ENCODE measurements at places on chromosomes 12 and 14.
A peak's percentile ranks its signal among the peaks of the same experiment; 100 is the strongest.

DNA sequence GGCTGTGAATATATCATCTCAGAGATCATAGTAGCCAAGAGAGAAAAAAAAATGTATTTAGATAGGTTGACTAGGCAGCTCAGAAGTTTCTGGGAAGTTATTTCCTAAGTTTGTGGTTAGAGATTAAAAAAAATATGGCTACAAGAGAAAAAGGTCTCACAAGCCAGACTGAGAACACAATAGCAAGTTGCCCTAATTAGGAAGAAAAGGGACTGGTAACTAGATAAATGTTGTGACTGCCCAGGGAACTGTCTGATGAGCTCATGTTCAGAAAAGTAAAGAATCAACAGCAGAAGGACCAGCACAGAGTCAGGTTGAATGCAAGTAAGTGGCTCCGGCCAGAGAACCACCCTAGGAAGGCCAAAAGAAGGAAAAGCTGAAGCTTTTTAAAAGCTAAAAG is 256.6 kb downstream of the PRKD1 start:
- DNase-seq: no peak

- DNase-seq: no peak
These were observed 156.8 kb downstream of the SLC5A8 start for GRCh38 chr12:101053203-101053602.

DNA sequence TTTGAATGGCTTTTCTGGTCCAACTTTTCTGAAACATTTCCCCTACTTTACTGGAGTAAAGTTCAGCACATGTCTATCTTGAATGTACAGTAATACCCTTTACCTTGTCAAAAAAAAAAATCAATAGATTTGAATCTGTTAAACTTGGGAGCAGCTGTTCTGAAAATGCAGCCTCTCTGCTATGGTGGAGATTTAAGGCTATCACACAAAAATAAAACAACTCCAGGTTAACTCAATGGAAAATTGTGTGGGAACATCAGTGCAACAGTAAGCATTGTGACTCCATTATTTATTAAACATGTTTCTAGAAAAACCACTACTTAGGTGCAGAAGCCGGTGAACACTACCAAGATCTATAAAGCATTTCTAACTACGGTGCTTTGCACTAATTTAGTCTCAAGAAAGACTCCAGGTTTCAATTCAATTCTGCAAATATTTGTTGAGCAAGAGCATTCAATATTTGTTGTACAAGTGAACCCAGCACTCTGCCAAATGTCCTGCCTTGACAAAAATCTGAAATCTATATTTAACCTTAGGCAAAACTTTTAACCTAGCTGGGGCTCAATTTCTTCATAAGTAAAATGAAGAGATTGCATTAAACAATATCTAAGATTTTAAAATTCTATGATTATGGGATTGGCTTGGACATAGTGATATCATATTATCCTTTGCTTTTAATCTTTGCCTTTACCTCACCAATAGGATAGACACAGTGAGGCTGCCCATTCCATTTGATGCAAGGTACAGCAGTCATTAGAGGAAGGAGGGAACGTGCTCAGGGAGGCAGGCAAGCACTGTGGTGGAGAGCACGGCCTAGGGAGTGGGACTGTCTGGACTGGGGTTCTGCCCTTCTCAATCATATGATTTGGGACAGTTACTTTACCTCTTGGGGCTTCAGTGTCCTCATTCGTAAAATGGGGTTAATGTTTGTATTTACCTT is 155.2 kb downstream of the KITLG start:
- DNase-seq: no peak

DNA sequence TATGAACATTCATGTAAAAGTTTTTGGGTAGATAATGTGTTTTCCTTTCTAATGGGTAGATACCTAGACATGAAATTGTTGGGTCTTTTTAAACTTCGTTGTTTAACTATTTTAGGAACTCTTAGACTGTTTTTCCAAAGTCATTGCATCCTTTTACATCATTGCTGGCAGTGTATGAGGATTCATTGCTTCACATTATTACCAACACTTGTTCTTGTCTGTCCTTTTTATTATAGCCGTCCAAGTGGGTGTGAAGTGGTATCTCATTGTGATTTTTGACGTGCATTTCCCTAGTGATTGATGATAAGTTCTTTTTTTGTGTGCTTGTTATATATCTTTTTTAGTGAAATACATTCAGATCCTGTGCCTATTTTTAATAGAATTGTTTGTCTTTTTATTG is 39.4 kb downstream of the USP15 start:
- DNase-seq: no peak

- DNase-seq: no peak
These were observed 16.4 kb downstream of the HDAC7 start for GRCh38 chr12:47803191-47803875.

- DNase-seq: peak; percentile 78
These were observed 79.3 kb downstream of the SSPN start for GRCh38 chr12:26274441-26275312.

DNA sequence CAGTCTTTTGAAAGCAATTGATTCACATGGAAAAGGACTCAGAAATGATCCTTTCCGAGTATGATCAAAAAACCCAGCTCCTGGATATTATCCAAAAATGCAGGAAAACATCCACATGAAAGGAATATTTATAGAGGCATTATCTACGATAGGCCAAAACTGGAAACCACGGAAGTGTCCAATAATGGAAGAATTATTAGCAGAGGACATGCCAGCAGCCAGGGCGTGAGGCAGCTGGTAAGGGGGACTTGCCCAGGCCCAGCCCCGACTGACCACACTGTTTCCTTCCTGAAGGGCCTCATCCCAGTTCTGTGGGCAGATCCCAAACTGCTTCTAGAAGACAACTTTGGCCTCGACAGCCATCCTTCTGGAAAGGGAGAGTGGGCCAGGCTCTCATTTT is 20.5 kb downstream of the ACTN1 start:
- DNase-seq: no peak

All from left ventricle myocardium inferior (tissue), 1 donor.